ENCODE measurements at places on chromosomes 3 and 15. TPM values are rescaled to one million over a fixed set of nuclear protein-coding genes. Genes with fewer than 3 reads are reported as not detected.

Gene ZNF660
- 5.6 TPM for total RNA-seq

Gene CAV3
- not detected for total RNA-seq

Gene ACP3
- total RNA-seq, result 2.1 TPM

Gene ANKUB1
- not detected for total RNA-seq

Gene PEX5L
- total RNA-seq, result 0.23 TPM

Gene WDR76
- 3.0 TPM for total RNA-seq

Gene FAM107A
- 6.4 TPM for total RNA-seq

Gene FEZF2
- total RNA-seq, result not detected

Gene GRAMD2A
- 0.55 TPM for total RNA-seq

Gene ZWILCH
- total RNA-seq, result 5.3 TPM

Gene DUOXA2
- 87.1 TPM for total RNA-seq

Gene RASGRF1
- 0.32 TPM for total RNA-seq

Gene CAPN3
- 8.1 TPM for total RNA-seq

Gene GRK7
- not detected for total RNA-seq

Gene PLOD2
- 72.8 TPM for total RNA-seq

Gene SKOR1
- 0.43 TPM for total RNA-seq

Gene ADGRG7
- total RNA-seq, result 2.0 TPM

Gene HIGD2B
- total RNA-seq, result not detected

Gene LNP1
- 2.4 TPM for total RNA-seq

Gene RTP4
- 5.4 TPM for total RNA-seq

Gene CAND2
- total RNA-seq, result 12.1 TPM

Gene CNTN3
- total RNA-seq, result 10.8 TPM

Gene POPDC2
- 53.2 TPM for total RNA-seq

Gene CSPG5
- total RNA-seq, result 0.58 TPM

Gene ZIC1
- total RNA-seq, result 0.06 TPM

Gene CRABP1
- 1.4 TPM for total RNA-seq

Gene TICRR
- 0.37 TPM for total RNA-seq

Gene DPPA2
- not detected for total RNA-seq

Gene GNAT1
- total RNA-seq, result not detected

Gene IDH3A
- 52.3 TPM for total RNA-seq

Gene TRPM1
- total RNA-seq, result not detected

Gene CCR2
- 4.1 TPM for total RNA-seq

Gene FBXO40
- total RNA-seq, result 0.03 TPM

Gene ZPLD1
- total RNA-seq, result 14.2 TPM

Gene ACTRT3
- 1.6 TPM for total RNA-seq

Gene PRICKLE2
- total RNA-seq, result 28.3 TPM

Gene EIF4G1
- total RNA-seq, result 330 TPM

Gene CELF6
- 2.1 TPM for total RNA-seq

Gene CADPS
- total RNA-seq, result 37.2 TPM

Gene IRAK2
- 2.7 TPM for total RNA-seq

Gene RARRES1
- 6.3 TPM for total RNA-seq

Gene BTLA
- total RNA-seq, result 0.81 TPM

Gene ATP13A4
- 47.2 TPM for total RNA-seq

All from mucosa of gallbladder (tissue), 1 donor.